ENCODE measurements at places on chromosomes 7 and 10.

DNA sequence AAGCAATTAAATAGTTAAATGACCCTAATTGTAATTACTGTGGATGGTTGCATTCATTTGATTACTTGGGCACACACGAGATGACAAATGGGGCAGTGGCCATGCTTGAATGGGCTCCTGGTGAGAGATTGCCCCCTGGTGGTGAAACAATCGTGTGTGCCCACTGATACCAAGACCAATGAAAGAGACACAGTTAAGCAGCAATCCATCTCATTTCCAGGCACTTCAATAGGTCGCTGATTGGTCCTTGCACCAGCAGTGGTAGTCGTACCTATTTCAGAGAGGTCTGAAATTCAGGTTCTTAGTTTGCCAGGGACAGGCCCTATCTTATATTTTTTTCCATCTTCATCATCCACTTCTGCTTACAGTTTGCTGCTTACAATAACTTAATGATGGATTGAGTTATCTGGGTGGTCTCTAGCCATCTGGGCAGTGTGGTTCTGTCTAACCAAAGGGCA is 8.3 kb downstream of the PCBD1 start:
- DNase-seq, result peak; percentile 51

DNA sequence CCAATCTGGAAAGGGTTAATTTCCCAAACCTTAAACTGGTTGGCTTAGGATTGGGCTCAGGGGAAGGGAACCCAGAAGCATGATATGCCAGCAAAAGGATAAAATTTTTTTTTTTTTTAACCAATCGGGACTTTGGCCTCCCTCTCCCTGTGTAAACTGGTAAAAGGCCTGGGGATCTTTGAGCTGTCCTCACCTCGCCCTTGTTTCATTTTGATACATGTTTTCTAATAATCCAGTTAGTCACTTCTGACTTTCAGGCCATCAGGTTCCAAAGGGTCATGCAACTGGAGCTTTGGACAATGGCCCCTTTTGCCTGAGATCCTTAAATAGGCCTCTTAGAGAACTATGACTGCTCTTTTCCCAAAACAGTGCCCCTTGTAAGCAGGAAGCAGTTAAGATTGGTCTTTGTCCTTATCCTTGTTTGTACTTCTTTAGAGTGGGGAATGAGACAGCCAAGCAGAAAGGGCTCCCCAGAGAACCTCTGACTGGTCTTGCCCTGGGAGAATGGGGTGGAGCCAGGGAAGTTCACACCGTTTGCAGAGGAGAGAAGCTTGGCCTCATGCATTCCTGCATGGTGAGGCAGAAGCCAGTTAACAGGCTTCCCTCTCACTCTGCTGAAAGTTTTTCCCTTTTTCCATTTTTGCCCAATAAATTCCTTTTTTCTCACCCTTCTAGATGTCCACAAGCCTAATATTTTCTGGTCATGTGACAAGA is 424.2 kb upstream of the CNTNAP2 start:
- DNase-seq, result no peak

GRCh38 chr10:74871595-74872382 is 45.4 kb downstream of the KAT6B start:
- no peak for DNase-seq

- DNase-seq, result no peak
Measured at GRCh38 chr10:101816376-101816775, 1.9 kb downstream of the OGA start.

DNA sequence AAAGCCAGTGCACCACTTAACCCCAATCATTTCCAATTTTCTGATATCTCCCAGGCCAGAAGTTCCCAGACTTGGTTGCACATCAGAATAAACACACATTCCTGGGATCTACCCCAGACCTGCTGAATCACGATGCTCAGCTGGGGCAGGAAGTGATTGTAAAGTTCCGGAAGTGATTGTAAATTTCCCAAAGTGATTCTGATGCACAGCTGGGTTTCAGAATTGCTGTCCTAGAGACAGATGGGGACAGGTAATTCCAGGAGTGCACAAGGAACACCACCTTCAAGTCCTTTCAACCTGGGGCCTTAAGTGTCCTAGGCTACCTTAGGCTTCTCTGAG is 104.2 kb upstream of the EEPD1 start:
- no peak for DNase-seq

GRCh38 chr7:153070141-153070540 is 310.6 kb downstream of the ACTR3B start:
- no peak for DNase-seq

- no peak for DNase-seq
Measured at GRCh38 chr10:88216976-88217375, 353.6 kb downstream of the PTEN start.

DNA sequence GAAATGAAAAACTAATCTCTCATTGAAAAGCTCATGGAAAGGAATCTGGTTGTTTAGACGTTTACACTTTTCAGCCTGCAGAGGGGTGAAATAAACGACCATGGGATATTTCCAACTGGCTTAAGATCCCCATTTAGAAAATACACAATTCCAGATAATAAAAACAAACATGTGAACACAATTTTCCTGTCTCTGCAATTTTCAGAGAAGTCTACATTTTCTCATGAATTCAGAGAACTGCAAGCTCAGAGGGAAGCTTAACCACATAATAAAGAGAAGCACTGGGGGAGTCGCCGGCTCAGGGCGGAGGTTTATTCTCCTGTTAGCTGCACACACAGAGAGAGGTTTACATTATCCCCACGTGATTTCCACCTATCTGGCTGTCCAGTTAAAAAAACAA is 215.2 kb downstream of the FANK1 start:
- DNase-seq, result peak; percentile 82

GRCh38 chr7:141238596-141239243 is 164.9 kb downstream of the TMEM178B start:
- DNase-seq, result no peak

GRCh38 chr7:157896774-157897555 is 560.2 kb downstream of the DNAJB6 start:
- no peak for DNase-seq

- DNase-seq, result no peak
Measured at GRCh38 chr7:39618868-39619267, 4.5 kb upstream of the RALA start.

DNA sequence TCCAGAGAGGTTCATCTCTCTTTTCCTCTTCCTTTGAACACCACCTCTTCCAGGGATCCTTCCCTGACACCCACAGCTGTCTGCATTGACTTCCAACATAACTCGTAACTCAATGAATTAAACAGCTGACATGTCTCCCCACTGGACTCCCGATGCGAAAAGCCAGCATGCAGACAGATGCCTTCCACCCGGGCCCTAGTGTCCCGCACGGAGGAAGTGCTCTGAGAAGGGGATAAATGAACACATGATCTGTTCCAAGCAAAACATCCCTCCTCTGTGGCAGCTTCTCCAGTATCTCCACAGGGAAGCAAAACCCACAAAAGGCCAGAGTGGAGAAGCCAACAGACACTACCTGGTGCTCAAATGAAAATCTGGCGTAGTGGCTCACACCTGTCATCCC is 28.3 kb downstream of the OGDHL start:
- no peak for DNase-seq

GRCh38 chr7:22660732-22661131 is 66.3 kb upstream of the IL6 start:
- no peak for DNase-seq

- DNase-seq, result no peak
Measured at GRCh38 chr10:93143281-93143680, 69.6 kb downstream of the CYP26A1 start.

DNA sequence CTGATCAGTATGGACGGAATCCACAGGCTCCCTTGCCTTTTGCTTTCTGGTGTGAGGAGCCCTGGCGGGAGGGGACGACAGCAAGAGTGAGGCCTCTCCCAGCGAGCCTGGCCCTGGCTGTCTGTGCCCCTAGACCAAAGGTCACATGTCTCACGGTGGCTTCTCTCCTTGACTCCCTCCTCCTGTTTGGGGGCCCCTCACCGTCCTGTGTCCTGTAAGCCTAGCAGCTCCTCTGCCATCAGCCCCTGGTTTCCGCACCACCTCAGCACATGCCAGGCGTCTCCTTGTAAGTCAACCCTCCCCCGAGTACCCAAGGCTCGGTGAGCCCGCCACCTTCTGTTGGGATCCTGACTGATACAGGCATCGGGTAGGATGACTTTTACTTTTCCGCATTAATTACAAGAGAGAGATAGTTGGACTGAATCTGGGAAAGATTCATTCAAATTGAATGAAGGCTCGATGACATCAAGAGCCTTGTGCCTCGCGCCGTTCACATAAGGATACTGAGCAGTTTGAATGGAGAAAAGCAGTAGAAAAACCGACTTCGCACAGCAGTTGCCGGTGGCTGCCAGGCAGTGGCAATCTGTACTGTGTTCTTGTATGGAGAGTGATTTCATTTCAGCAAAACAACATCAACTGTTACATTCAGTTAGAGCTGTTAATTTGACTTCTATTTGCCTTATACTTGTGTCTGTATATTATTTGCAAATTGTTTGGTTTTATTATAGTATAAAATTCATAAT is 119.8 kb downstream of the XRCC2 start:
- DNase-seq, result no peak

DNA sequence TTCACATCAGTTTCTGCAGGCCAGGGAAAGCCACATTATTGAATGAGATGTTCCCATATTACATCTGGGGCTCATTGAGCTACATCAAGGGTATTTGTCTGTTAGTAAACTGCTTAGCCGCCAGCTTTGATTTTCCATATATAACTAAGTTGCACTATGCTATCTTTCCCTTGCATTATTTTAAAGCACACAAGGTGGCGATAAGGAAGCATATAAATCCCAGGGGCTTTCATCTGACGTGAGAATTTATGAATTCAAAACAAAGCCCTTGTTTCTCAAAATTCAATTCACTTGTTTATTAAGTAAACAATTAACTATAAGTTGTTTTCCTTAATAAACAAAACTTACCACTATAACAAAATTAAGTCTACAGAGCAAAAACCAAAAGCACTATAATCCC is 334.1 kb upstream of the TPK1 start:
- DNase-seq, result no peak

DNA sequence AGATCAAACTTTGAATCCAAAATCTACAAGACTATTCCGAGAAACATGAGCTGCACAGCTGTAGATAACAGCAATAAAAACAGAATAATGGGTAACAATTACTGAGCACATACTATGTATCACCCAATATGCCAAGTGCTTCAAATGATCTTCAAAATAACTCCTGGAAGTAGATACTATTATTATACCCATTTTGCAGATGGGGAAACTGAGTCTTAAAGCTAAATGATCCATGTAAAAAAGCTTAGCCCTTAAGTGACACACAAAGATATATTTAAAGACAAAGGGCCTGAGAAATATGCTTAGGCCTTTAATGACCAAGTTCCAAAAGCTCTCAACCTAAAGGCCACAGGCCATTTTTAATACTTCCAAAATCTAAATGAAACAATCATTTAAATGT is 18.4 kb upstream of the REEP3 start:
- no peak for DNase-seq

GRCh38 chr10:131774681-131775085 is 126.1 kb upstream of the PPP2R2D start:
- DNase-seq, result no peak

DNA sequence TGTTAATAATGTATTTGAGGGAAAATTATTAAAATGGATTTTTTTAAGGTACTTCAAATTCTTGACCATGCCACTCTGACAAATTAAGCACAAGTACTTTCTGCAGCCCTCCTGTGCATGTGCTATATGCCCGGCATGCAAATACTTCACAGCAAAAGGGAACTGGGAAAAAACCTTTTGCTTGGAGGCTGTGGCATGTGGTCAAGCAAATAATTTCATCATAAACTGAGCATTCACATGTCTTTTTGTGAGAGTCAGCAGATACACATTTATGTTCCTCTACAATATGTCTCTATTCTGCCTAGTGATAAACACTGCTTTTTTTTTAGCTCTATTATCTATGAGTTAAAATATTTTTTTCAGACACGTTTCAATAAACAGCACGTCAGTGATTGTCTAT is 53.7 kb upstream of the SEMA3A start:
- DNase-seq, result no peak

GRCh38 chr10:121222842-121223241 is 371.7 kb downstream of the WDR11 start:
- DNase-seq, result no peak

DNA sequence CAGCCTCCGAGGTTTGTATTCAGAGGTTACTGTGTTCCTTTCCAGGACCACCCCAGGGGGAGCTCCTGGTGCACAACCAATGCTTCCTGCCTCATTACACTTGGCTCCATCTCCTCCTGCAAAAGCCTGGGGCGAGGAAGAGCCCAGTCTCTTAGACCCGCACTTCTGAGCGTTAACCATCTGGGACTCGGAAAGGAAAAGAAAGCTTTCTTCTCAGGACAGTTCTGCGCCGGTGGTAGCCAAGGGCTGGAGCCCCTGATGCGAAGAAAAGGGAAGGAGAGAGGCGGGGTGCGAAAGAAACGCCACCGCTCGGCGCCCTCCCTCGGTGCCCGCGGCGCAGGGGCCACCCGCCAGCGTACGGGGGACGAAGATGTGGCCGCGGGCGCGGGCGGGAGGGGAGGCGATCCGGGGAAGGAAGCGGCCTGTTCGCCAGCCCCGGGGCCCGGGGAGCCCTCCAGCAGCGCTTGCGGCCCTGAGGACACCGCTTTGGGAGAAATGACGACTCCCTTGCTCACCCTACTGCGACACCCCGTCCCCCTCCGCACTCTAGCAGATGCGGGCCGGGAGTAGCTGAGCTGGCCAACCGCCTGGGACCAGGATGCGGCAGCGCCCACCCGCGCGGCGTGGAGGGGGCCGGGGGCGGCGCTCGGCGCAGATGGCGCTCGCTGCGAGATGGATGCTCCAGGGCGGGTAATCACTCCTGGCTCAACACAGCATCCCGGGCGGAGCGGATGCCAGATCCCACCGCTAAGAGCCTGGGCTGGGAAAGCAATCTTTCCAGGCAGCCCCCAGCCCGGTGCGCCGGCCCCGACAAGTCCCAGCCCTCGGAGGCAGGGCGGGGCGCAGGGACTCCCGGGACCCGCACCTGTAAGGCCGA is 1.3 kb downstream of the NRCAM start:
- DNase-seq, result no peak

GRCh38 chr7:97012365-97013133 is 7.2 kb downstream of the DLX6 start:
- no peak for DNase-seq

- no peak for DNase-seq
Measured at GRCh38 chr7:95950698-95951097, 178.3 kb downstream of the DYNC1I1 start.

All from smooth muscle cell of the brain vasculature (primary cell).